K562 (cell line): ENCODE measurements at places on chromosomes 7 and 10. TPM values are rescaled to one million over a fixed set of nuclear protein-coding genes. Genes with fewer than 3 reads are reported as not detected.

DNA sequence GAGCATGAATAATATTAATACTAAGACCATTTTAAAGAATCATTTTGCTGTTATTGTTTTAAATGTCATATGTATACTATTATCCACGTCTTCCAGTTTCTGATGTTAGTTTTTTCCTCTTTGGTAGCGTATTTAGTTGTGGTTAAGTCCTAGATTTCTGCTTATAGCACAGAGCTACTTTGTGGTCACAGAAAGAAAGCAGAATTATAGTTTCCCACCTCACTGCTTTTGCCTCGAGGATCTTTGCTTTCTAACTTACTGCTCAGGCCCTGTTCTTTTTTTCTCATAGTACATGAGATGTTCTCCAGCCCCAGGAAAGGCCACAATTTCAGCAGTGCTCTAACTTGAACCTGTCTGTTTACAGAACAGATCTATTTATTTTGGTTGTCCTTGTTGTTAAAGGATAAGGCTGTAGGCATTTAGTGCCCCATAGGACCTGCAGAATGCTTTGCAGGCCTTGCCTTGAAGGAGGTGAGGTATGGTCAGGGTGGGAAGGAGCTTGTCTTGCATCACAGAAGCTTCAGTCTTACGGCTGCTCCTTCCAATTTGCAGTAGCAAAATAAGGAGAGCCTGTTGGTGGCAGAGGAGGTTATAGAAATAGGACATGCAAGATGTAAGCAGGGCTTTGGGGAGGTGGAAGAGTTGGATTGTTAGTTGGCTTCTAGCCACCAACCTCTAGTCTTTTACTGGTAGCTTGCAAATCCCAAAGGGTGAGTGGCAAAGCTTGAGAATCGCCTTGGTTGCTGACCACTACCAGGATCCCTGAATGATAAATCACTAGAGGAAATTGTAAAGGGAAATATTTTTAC lies 129.1 kb downstream of the LRRC4 start:
- H3K27me3 ChIP-seq: no peaks in the 10 kb centered on the region
- DNase-seq: no peak
- no peak overlapping the region for H3K4me3 ChIP-seq
- no peak overlapping the region for H3K27ac ChIP-seq

DNA sequence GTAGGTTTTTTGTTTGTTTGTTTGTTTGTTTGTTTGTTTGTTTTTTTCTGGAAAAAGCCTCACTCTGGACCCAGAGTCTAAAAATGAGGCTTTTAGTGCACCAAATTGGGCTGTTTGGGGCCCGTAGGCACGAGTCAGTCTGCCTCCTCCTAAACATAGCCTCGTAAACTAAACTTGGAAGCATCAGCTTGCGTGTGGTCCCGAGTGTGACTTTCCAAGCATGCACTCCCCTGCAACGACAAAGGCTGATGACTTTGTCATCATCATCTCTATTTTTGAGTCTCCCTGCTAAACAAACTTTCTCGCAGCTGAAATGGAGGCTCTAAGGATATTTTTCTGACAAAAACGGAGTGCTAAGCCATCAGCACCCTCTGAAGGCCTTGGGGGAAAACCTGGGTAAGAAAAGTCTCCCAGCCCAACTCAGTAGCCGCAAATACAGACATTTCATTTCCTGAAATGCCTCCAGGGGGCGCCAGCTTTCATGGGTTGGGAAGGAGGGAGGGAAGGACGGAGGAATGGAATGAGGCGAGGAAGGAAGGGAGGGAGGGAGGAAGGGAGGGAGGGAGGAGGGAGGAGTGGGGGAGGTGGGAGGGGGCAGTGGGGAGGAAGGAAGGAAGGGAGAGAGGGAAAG lies 245.9 kb downstream of the KCNMA1 start:
- no peaks in the 10 kb centered on the region for H3K36me3 ChIP-seq
- H3K27ac ChIP-seq: no peak overlapping the region
- DNase-seq: peak; percentile 76

DNA sequence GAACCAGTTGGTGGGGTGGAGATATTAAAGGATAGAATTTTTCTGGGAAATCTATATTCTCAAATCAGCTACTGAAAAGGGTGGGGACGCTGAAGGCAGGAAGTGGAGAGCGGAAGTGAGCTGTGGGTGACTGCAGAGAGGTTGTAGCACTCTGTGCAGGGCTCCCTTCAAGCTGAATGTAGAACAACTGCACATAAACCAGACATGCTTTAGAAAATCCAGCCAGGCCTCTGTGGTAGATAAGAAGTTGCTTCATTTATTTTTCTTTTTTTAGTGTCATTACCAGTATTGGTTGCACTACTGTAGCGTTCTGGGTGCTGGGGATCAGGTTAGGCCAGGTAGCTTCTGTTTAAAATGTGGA lies 127.8 kb downstream of the CELF2 start:
- H3K27ac ChIP-seq: peak overlapping the region; percentile 26; the same call in 2 of the 3 replicates
- DNase-seq: peak; percentile 27
- H3K27me3 ChIP-seq: no peaks in the 10 kb centered on the region
- H3K4me3 ChIP-seq: no peak overlapping the region
- peaks cover 49% of the 10 kb centered on the region for H3K4me1 ChIP-seq

DNA sequence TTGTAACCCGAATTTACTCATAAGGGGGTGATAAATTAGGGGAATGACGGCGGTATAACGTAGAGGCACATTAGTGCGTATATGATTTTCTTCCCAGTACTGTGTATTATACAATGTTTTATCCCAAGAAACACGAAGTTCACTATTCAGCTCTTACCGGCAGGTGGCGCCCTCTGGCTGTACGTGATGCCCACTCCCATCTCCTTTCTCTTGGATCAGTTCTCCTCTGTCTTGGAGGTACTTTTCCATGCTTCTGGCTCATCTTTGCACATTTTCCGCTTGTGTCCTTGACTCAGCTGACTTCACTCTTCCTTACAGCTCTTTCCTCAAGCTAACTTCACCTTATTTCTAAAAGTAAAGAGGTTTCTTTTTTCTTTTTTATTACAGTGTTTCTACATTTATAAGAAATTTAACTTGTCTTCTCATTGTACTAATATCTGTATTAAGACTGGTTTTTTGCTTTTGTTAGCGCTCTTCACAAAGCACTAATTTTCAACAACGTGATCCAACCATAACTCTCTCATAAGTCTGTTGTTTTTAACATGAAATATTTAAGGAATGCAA lies 21.3 kb downstream of the TMEM176B start:
- peak; percentile 83 for DNase-seq
- H3K27ac ChIP-seq: no peak overlapping the region

- H3K27ac ChIP-seq: no peak overlapping the region
- no peak for DNase-seq
Measured at GRCh38 chr10:129922598-129923123, 41.4 kb downstream of the EBF3 start.

GRCh38 chr10:103663236-103663635 lies 169.7 kb downstream of the NEURL1 start:
- peaks cover 6% of the 10 kb centered on the region; the same call in 2 of the 3 replicates for H3K4me1 ChIP-seq
- H3K27ac ChIP-seq: no peak overlapping the region
- no peak for DNase-seq
- H3K4me3 ChIP-seq: no peak overlapping the region
- peaks cover 25% of the 10 kb centered on the region; the same call in 2 of the 3 replicates for H3K36me3 ChIP-seq
- H3K27me3 ChIP-seq: no peaks in the 10 kb centered on the region

GRCh38 chr10:44024356-44025116 lies 360.4 kb downstream of the CXCL12 start:
- H3K27me3 ChIP-seq: peaks cover 8% of the 10 kb centered on the region; the same call in 1 of the 2 replicates
- H3K36me3 ChIP-seq: no peaks in the 10 kb centered on the region
- H3K27ac ChIP-seq: no peak overlapping the region
- no peaks in the 10 kb centered on the region for H3K4me1 ChIP-seq
- no peak for DNase-seq

- H3K27ac ChIP-seq: no peak overlapping the region
- no peaks in the 10 kb centered on the region; the same call in 2 of the 3 replicates for H3K27me3 ChIP-seq
- DNase-seq: no peak
- H3K4me1 ChIP-seq: peaks cover 62% of the 10 kb centered on the region
- no peak overlapping the region for H3K4me3 ChIP-seq
Measured at GRCh38 chr10:72295330-72295910, 21.7 kb downstream of the DDIT4 start.

GRCh38 chr7:108525327-108525984 lies 479 bp downstream of the PNPLA8 start:
- peak; percentile 81 for DNase-seq
- H3K4me3 ChIP-seq: peak overlapping the region; percentile 67
- H3K4me1 ChIP-seq: peaks cover 24% of the 10 kb centered on the region; the same call in 2 of the 3 replicates
- no peaks in the 10 kb centered on the region for H3K27me3 ChIP-seq

- H3K27ac ChIP-seq: peak overlapping the region; percentile 13; the same call in 2 of the 3 replicates
- DNase-seq: no peak
- H3K36me3 ChIP-seq: peaks cover 44% of the 10 kb centered on the region
- H3K4me3 ChIP-seq: no peak overlapping the region
- peaks cover 45% of the 10 kb centered on the region for H3K4me1 ChIP-seq
Measured at GRCh38 chr10:11871466-11871865, 48.3 kb downstream of the PROSER2 start.

- H3K4me1 ChIP-seq: no peaks in the 10 kb centered on the region
- DNase-seq: no peak
- H3K36me3 ChIP-seq: no peaks in the 10 kb centered on the region
- H3K27me3 ChIP-seq: peaks cover 17% of the 10 kb centered on the region; the same call in 1 of the 2 replicates
Measured at GRCh38 chr7:142717453-142717852, 31.8 kb upstream of the PRSS1 start.

DNA sequence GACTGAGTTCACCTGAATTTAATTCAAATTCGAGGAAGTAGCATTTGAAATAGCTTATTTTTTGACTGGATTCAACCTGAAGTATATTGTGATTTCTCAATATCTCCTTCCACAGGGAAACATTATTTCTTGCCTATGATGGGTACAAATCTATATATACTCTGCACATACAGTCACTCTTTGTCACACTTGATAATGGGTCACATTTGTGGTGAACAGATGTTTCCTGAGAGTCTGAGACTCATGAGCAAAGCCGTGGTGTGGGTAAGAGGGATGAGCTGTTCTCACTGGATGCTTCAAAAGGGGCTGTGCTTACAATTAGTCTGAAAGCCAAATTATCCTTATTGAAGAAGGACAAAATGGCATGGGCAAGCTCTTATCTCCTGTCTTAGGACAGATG lies 18.0 kb upstream of the TBXAS1 start:
- no peaks in the 10 kb centered on the region for H3K4me1 ChIP-seq
- DNase-seq: no peak
- H3K36me3 ChIP-seq: no peaks in the 10 kb centered on the region
- H3K27me3 ChIP-seq: peaks cover 11% of the 10 kb centered on the region

DNA sequence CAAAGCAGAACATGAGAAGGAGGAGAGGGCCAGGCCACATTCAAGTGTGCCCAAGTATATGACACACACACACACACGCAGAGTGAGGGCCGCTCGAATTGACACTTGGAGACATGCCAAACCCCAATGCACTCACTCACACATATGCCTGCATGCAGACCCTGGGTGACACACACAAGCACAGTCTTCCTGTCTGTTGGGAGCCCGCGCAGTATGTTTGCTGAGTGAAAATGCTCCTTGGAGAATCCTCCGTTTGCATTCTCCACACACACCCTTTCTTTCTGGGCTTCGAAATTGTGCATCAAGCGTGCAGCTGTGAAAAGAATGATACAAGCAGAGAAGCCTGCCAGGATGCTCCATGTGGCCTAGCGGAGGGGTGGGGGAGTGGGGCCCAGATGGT lies 120.9 kb downstream of the PLXNA4 start:
- no peak for DNase-seq
- no peak overlapping the region for H3K27ac ChIP-seq
- no peaks in the 10 kb centered on the region for H3K36me3 ChIP-seq
- H3K4me3 ChIP-seq: no peak overlapping the region
- peaks cover 8% of the 10 kb centered on the region for H3K27me3 ChIP-seq

DNA sequence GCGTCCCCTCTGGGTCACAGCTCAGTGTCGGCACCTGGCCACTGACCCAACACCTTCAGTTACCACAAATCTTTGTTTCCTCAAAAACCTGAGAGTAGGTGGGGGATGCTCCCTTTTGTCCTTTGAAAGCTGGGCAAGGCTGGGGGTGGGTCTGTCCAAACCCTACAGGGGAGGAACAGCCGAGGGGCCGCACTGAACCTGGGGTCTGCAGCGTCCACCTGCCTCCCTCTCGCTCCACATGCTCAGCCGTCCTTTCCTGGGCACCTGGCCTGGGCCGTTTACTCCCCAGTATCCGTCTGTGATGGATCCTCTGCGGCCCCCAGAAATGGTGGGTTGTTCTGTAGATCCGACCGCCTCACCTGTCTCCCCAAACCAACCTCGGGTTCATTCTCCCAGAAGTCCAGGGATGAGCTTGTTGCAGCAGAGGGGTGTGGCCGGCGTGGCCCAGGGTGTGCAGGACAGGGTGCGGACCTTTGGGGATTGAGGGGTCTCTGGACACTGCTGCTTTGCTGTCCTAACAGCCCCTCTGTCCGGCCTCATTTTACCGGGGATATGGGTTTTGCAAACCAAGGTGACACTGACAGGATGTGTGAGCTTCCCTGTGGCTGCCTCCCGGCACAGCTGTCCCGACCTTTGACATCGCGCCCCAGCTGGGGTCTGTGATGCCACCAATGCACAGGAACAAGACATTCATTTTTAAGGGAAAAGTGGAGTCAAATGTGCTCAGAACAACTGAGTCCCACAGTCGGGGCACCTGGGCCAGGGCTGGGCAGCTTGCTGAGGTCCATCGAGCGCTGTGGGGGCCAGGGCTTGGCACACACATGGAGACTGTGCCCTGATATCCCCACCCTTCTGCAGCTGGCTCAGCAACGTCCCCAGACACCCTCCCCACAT lies 115.9 kb downstream of the VIPR2 start:
- H3K4me3 ChIP-seq: no peak overlapping the region
- peaks cover 3% of the 10 kb centered on the region; the same call in 2 of the 3 replicates for H3K4me1 ChIP-seq
- H3K27ac ChIP-seq: no peak overlapping the region
- H3K27me3 ChIP-seq: peaks cover 10% of the 10 kb centered on the region; the same call in 2 of the 3 replicates
- DNase-seq: no peak

GRCh38 chr10:18364987-18365775 lies 225.0 kb downstream of the CACNB2 start:
- DNase-seq: no peak
- no peaks in the 10 kb centered on the region for H3K4me1 ChIP-seq
- no peak overlapping the region for H3K27ac ChIP-seq
- no peak overlapping the region for H3K4me3 ChIP-seq
- H3K36me3 ChIP-seq: no peaks in the 10 kb centered on the region

DNA sequence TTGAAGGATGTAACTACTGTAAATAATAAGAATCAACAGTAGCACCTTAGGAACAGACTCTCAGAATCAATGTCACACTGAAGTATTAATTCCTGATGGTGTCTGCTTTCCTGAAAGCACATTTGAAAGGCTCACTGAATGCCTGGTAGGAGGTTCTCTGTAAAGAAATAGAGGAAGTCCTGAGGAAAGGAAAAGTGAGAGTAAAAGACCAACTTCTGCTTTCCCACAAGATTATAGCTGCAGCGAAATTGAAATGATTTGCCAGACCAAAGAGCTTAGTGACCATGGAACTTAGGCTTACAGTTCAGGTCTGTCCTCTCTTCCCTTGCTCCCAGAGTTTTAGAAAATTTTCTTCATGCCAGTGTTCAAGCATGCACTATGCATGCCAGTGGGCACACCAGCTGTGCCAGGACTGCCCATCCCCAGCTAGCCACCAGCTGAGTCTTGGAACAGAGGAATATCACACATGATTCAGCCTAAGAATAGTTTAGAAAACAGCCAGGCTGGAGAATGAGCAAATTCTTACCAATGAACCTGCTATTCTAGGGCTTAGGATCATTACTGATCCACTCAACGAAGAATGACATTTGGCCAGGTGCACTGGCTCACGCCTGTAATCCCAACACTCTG lies 123.2 kb downstream of the HERPUD2 start:
- no peaks in the 10 kb centered on the region for H3K36me3 ChIP-seq
- DNase-seq: no peak
- no peaks in the 10 kb centered on the region for H3K4me1 ChIP-seq
- H3K27me3 ChIP-seq: peaks cover 43% of the 10 kb centered on the region
- H3K4me3 ChIP-seq: no peak overlapping the region

The CDC14C gene
- total RNA-seq: not detected in 2 replicates

The CPVL gene
- 1.1 and 2.0 TPM in 2 replicates for total RNA-seq

The OR2A5 gene
- not detected in 2 replicates for total RNA-seq

The DDX50 gene
- 52.8 and 54.4 TPM in 2 replicates for total RNA-seq

The VAX1 gene
- not detected in 2 replicates for total RNA-seq

The FXYD4 gene
- not detected in 2 replicates for total RNA-seq

The C10orf62 gene
- not detected in 2 replicates for total RNA-seq

The PTPRN2 gene
- 0.09 TPM in 1 of 2 replicates, not detected in the other for total RNA-seq
